ENCODE measurements at places on chromosomes 11 and 22. TPM values are rescaled to one million over a fixed set of nuclear protein-coding genes. Genes with fewer than 3 reads are reported as not detected.

The PTS gene
- total RNA-seq = 28.9 TPM

The MB gene
- 5.7 TPM for total RNA-seq

The SMC1B gene
- total RNA-seq = 0.44 TPM

The TUT1 gene
- total RNA-seq = 38.7 TPM

The FAM180B gene
- not detected for total RNA-seq

GRCh38 chr11:14144934-14145333 lies 182.4 kb downstream of the SPON1 start:
- H3K36me3 ChIP-seq = no peaks in the 10 kb centered on the region
- H3K27ac ChIP-seq = no peak overlapping the region
- DNase-seq = no peak
- peaks cover 7% of the 10 kb centered on the region for H3K27me3 ChIP-seq

DNA sequence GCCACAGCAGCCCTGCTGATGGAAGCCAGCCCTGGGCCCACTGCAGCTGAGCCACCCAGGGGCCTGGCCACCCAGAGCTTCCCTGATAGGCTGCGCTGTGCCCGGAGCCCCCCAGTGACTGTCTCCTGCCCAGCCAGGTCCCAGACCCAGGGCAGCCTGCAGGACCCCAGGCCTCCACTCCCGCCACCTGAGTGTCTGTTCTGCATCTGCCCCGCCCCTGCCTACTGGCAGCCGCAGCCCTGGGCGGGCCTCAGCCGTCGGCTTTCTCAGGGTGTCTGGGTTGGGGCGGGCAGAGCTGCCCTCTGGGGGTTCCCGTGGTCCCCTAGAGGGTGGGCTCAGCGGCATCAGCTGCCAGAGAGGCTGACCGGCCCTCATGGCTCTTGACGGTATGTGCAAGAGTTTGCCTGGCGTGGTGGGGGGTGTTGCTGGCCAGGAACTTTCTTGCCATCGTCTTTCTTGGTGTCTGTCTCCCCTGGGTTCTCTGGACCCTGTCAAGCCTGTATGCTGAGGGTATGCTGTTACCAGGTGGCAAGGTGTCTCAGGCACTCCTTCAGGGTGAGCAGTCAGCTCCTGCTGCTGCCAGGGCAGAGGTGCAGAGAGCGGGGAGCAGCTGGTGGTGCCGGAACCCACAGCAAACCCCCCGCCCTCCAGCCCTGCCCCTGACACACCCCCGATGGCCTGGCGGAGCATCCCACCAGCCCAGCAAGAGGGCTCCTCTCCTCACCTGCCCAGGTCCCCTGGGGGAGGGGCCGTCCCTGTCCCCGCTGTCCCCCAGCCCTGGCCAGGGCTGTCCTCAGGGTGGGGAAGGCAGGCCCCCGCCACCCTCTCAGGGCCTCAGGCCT lies 12.2 kb upstream of the PIM3 start:
- H3K27ac ChIP-seq = no peak overlapping the region
- H3K4me3 ChIP-seq = no peak overlapping the region
- DNase-seq = no peak
- no peaks in the 10 kb centered on the region for H3K36me3 ChIP-seq

- peaks cover 2% of the 10 kb centered on the region for H3K27me3 ChIP-seq
- H3K27ac ChIP-seq = no peak overlapping the region
- no peak overlapping the region for H3K4me3 ChIP-seq
- H3K4me1 ChIP-seq = no peaks in the 10 kb centered on the region
- H3K36me3 ChIP-seq = no peaks in the 10 kb centered on the region
- no peak for DNase-seq
Observed at GRCh38 chr11:31340903-31341572, 28.5 kb downstream of the DCDC1 start.

GRCh38 chr11:73404048-73404447 lies 27.8 kb downstream of the RELT start:
- H3K27me3 ChIP-seq = no peaks in the 10 kb centered on the region
- DNase-seq = no peak
- peaks cover 12% of the 10 kb centered on the region for H3K36me3 ChIP-seq
- H3K4me3 ChIP-seq = no peak overlapping the region
- peaks cover 8% of the 10 kb centered on the region for H3K4me1 ChIP-seq
- no peak overlapping the region for H3K27ac ChIP-seq

GRCh38 chr11:91158891-91159537 lies 936.2 kb upstream of the CHORDC1 start:
- no peak for DNase-seq
- no peaks in the 10 kb centered on the region for H3K4me1 ChIP-seq
- no peaks in the 10 kb centered on the region for H3K27me3 ChIP-seq
- H3K4me3 ChIP-seq = no peak overlapping the region
- no peaks in the 10 kb centered on the region for H3K36me3 ChIP-seq

DNA sequence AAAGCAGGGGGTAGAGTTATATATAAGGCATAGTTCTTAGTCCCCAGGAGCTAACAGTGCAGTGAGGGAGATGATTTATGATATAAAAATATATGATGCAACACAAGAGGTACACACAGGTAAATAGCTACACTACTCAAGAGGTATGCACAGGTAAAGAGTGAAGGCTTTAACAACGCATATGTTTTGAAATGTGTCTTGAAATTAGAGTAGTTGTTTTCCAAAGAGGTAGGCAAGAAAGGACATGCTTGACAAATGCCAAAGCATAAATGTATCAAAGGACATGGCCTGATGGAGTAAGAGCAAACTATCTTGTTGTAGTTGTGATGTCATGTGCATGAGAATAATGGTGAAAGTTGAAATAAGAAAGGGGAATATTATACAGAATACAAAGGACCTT lies 104.3 kb upstream of the C11orf87 start:
- no peak overlapping the region for H3K27ac ChIP-seq
- no peak overlapping the region for H3K4me3 ChIP-seq
- H3K27me3 ChIP-seq = no peaks in the 10 kb centered on the region
- no peaks in the 10 kb centered on the region for H3K4me1 ChIP-seq
- DNase-seq = no peak

DNA sequence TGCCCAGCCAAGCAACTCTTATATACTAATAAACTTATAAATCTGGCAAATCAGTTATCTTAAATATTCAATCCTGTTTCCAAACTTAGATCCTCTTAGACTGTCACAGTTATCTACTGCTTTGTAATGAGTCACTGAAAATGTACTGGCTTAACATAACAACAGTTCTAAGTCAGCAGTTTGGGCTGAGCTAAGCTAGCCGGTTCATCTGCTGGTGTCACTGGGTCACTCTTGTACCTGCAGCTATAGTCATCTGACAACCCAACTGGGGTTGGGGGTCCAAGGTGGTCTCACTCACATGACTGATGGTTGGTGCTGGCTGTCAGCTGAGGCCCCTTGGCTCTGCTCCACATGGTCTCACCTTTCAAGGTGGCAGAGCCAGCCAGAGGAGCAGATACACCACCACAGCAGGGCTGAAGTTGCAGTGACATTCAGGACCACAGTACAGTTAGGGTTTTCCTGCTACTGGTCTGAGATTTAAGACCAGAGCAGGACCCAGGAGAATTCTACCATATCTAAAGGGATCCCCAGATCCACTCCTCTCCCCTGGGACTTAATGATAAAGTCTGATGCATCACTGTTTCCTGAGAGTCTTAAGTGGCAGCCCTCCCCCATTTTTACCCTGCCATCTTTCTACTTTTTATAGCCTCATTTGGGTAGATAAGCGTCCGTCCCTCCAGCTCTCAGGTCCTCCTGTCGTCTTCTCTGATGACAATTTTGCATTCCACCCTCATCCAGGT lies 7.9 kb upstream of the MACROD1 start:
- H3K27ac ChIP-seq = no peak overlapping the region
- H3K4me1 ChIP-seq = peaks cover 18% of the 10 kb centered on the region
- H3K4me3 ChIP-seq = no peak overlapping the region

GRCh38 chr11:119640541-119640940 lies 88.5 kb downstream of the NECTIN1 start:
- H3K4me1 ChIP-seq = no peaks in the 10 kb centered on the region
- no peaks in the 10 kb centered on the region for H3K27me3 ChIP-seq
- H3K27ac ChIP-seq = no peak overlapping the region
- H3K4me3 ChIP-seq = no peak overlapping the region
- no peak for DNase-seq
- H3K36me3 ChIP-seq = no peaks in the 10 kb centered on the region

DNA sequence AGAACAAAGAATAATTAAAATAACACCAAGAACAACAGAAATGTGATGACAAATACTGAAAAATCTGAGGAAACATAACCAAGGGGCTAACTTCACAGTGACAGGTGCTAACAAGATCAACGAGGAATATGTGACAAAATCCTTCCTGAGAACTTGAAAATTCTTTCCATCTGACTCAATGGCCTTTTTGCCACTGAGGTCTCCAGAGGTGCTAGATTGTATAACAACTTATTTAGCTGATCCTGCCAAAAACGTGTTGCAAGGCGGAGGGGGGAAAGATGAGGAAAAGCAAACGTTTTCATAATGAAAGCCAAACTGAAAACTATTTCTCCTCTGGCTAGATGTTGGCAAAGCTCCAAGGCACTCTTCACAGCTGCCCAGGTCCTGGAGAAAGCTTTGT lies 364.5 kb downstream of the NTM start:
- no peak overlapping the region for H3K4me3 ChIP-seq
- no peak for DNase-seq
- no peak overlapping the region for H3K27ac ChIP-seq
- no peaks in the 10 kb centered on the region for H3K36me3 ChIP-seq
- no peaks in the 10 kb centered on the region for H3K27me3 ChIP-seq

DNA sequence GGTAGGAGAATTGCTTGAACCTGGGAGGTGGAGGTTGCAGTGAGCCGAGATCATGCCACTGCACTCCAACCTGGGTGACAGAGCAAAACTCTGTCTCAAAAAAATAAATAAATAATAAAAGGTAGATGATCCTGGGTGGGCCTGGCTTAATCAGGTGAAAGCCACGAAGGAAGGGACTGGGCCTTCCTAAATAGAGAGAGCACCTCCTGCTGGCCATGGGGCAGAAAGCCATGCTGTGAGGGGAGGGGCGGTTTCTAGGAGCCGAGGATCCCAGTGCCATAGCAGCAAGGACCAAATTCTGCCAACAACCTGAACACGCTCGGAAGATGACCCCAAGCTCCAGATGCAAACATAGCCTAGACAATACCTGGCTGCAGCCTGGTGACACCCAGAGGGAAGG lies 24.5 kb upstream of the DGKZ start:
- peaks cover 19% of the 10 kb centered on the region for H3K4me1 ChIP-seq
- H3K4me3 ChIP-seq = no peak overlapping the region
- peaks cover 16% of the 10 kb centered on the region for H3K27me3 ChIP-seq
- DNase-seq = no peak

- no peak overlapping the region for H3K27ac ChIP-seq
- H3K4me3 ChIP-seq = no peak overlapping the region
- H3K4me1 ChIP-seq = no peaks in the 10 kb centered on the region
- peaks cover 3% of the 10 kb centered on the region for H3K36me3 ChIP-seq
- no peaks in the 10 kb centered on the region for H3K27me3 ChIP-seq
Observed at GRCh38 chr22:42876041-42876440, 19.0 kb upstream of the ARFGAP3 start.

DNA sequence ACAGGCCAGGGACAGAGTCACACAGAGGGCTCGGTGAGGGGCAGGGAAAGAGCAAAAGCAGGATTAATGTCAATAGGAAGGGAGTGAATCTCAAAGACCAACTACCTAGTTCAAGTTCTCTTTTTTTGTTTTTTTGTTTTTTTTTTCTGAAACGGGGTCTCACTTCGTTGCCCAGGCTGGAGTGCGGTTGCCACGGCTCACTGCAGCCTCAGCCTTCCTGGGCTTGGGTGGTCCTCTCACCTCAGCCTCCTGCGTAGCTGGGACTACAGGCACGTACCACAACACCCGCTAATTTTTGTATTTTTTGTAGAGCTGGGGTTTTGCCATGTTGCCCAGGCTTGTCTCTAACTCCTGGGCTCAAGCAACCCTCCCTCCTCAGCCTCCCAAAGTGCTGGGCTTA lies 9.7 kb upstream of the BCL9L start:
- no peak overlapping the region for H3K4me3 ChIP-seq
- no peak overlapping the region for H3K27ac ChIP-seq
- H3K4me1 ChIP-seq = peaks cover 19% of the 10 kb centered on the region
- DNase-seq = no peak
- no peaks in the 10 kb centered on the region for H3K27me3 ChIP-seq

- H3K4me3 ChIP-seq = peak overlapping the region; percentile 25
- H3K4me1 ChIP-seq = peaks cover 75% of the 10 kb centered on the region
- H3K36me3 ChIP-seq = peaks cover 29% of the 10 kb centered on the region
- H3K27ac ChIP-seq = peak overlapping the region; percentile 100
- H3K27me3 ChIP-seq = peaks cover 3% of the 10 kb centered on the region
Observed at GRCh38 chr22:24436553-24436952, 9.2 kb downstream of the ADORA2A start.

DNA sequence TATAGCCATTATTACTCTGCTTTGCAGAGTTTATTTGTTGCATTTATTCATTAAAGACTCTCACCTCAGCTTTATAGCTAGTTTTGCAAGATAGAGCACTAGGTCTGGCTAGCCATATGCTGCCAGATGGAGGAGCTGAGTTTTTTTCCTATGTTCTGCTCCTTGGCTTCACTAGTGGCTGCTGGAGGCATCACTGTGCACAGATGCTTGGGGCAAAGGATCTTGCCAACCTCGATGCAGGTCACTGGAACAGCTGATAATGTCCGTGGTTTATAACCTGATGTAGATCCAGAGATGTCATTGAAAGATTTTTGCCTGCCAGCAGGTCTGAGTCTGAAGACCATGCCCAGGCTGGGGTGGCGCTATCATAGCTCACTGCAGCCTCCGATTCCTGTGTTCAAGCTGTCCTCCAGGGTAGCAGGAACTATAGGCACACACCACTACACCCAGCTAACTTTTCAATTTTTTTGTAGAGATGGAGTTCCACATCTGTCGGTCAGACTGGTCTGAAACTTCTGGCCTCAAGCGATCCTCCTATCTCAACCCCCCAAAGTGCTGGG lies 63.2 kb downstream of the PACS1 start:
- DNase-seq = no peak
- H3K27ac ChIP-seq = no peak overlapping the region
- H3K27me3 ChIP-seq = no peaks in the 10 kb centered on the region
- no peak overlapping the region for H3K4me3 ChIP-seq

DNA sequence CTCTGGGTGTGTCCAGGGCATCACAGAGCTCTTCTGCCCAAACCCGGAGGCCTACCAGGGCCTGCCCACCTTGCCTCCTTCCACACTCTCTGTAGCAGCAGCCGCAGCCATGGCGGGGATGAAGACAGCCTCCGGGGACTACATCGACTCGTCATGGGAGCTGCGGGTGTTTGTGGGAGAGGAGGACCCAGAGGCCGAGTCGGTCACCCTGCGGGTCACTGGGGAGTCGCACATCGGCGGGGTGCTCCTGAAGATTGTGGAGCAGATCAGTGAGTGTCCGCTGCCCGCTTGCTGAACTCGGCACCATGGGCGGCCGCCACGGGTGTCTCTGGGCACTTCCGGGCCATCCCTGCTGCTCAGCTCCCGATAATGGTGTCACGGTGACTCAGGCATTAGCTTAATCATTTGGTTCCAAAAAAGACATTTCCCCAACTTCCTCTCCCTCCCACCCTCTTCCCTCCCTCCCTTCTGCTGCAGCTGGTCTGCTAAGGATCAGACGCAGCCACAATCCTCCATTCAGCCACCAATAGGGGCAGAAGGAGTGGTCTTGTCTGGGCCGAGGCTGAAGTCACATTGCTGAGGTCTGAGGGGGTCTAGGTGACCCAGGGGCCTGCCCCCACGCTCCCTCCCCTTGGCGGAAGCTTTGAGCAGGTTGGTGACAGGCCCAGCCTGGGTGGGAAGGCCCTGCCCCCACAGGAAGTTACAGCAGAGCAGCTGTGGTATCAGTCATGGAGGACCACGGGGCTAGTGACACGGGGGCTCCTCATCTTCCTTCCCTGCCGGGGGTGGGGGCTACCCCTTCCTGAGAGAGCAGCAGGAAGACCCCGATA lies 950 bp downstream of the FERMT3 start:
- H3K4me1 ChIP-seq = peaks cover 33% of the 10 kb centered on the region
- peak; percentile 71 for DNase-seq
- H3K27me3 ChIP-seq = no peaks in the 10 kb centered on the region
- H3K36me3 ChIP-seq = peaks cover 56% of the 10 kb centered on the region
